Type B pancreatic cell (in vitro differentiated cells): ENCODE measurements at places on chromosomes 11 and 22.

DNA sequence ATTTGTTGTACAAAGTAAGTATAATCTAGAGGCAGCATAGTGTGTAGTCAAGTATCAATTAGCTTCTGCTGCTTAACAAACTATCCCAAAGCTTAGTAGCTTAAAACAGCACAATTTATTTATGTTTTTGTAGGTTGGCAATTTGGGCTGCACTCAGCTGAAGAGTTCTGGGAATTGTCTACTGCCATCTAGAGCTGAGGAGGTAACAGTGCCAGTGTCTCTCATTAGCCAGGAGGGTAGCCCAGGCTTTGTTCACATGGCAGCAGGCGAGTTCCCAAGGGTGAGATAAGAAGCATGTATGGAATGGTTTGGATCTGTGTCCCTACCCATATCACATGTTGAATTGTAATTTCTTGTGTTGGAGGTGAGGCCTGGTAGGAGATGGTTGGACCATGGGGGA lies 45.8 kb upstream of the SLN start:
- no peak overlapping the region for H3K4me3 ChIP-seq
- H3K27ac ChIP-seq: no peak overlapping the region
- H3K27me3 ChIP-seq: no peaks in the 10 kb centered on the region
- DNase-seq: no peak

DNA sequence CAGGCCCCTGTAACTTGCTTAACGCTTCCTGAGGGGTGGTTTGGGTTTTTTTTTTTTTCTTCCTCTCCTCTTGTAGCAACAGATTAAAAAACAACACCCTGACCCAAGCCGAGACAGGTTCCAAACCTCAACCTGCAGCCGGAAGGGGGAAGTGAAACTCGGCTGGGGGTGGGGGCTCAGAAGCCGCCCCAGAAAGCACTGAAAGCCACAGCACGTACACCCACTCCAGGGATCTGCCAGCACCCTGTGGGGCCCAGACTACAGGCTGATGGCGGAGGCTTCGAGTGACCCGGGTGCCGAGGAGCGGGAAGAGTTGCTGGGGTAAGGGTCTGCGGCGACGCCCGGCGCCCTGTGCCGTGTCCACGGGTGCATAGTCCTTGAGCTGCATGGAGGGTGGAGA lies at the start of gene LSP1:
Gene LSP1, plus strand, starts transcription at position 208 of the 400 bp plus-strand sequence. Its CDS starts 61 bp downstream, at position 269.
- DNase-seq: no peak
- H3K36me3 ChIP-seq: no peaks in the 10 kb centered on the region
- no peak within 1 kb of the TSS for H3K4me3 ChIP-seq

GRCh38 chr11:86473991-86474833 lies 99.5 kb downstream of the CCDC81 start:
- H3K36me3 ChIP-seq: peaks cover 14% of the 10 kb centered on the region
- no peak overlapping the region for H3K27ac ChIP-seq
- H3K27me3 ChIP-seq: no peaks in the 10 kb centered on the region
- no peak for DNase-seq
- peaks cover 15% of the 10 kb centered on the region for H3K4me1 ChIP-seq

DNA sequence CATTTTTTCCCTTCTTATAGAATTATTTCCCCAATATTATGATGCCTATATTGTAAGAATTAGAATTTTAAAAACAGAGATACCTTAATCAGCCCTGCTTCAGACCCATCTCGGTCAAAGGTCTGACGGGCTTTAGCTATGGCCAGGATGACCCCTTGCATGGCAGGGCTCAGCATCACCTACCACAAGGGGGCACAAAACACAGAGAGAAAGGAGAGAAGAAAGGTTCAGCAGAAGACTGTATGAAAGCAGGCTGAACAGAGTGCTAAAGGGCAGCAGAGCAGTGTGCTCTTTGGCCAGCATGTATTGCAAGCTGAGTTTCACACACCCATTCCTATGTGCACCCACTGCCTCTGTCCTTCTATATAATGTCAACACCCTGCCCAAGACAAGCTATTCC lies 26.8 kb downstream of the CLDN25 start:
- H3K27ac ChIP-seq: no peak overlapping the region
- H3K36me3 ChIP-seq: peaks cover 46% of the 10 kb centered on the region
- DNase-seq: no peak
- no peaks in the 10 kb centered on the region for H3K4me1 ChIP-seq
- H3K27me3 ChIP-seq: no peaks in the 10 kb centered on the region

GRCh38 chr22:49163258-49163959 lies 664.3 kb downstream of the BRD1 start:
- no peak overlapping the region for H3K27ac ChIP-seq
- H3K4me3 ChIP-seq: no peak overlapping the region
- no peak for DNase-seq
- peaks cover 10% of the 10 kb centered on the region for H3K27me3 ChIP-seq

- no peak overlapping the region for H3K4me3 ChIP-seq
- no peaks in the 10 kb centered on the region for H3K27me3 ChIP-seq
- no peak overlapping the region for H3K27ac ChIP-seq
- H3K36me3 ChIP-seq: no peaks in the 10 kb centered on the region
- no peak for DNase-seq
- no peaks in the 10 kb centered on the region for H3K4me1 ChIP-seq
These were observed 102.0 kb downstream of the CYP2R1 start for GRCh38 chr11:14789879-14790484.

DNA sequence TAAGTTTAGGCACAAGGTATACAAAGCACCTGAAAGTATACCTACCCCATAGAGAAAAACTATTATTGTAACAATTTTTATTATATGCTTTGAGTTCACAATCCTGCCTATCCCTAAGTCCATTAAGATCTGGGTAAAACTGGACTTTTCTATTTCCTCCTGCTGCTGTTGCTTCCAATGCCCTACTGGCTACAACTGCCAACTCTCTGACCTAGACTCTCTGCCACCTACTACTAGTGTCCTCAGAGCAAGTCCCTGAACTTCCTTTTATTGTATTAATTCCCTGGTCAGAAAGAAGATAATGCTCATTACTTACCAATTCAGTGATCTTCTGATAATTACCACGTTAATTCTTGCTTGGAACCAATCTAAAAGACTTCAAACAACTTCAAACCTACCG lies 70.3 kb downstream of the RBFOX2 start:
- H3K27me3 ChIP-seq: no peaks in the 10 kb centered on the region
- no peak overlapping the region for H3K27ac ChIP-seq
- H3K36me3 ChIP-seq: no peaks in the 10 kb centered on the region
- DNase-seq: no peak
- H3K4me1 ChIP-seq: peaks cover 52% of the 10 kb centered on the region

DNA sequence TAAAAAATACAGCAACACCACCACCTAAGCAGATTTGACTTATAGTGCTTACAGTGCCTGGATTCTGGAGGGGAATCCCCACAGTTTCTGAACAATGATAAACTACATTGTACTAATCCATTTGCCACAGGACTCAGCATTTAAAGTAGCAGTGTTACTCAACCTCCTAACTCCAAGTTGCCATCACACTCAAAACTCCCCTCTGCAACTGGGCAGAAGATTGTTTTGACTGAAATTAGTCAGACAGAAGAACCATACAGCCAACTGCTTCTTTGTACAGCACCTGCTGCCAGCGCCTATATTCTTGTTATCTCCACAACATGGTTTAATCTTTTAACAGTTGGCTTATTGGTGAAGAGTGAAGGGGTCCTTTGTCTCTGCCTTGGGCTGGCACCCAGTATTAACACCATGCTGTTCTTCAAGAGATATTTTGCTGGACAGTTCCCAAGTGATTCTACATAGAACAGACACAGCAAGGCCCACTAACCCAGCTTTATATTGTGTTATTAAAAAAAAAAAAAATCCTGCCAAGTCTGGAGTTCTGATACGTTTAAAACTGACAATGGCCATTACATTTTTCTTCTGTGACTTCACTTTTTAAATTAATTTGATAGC lies 273.2 kb downstream of the DCDC1 start:
- no peaks in the 10 kb centered on the region for H3K36me3 ChIP-seq
- no peaks in the 10 kb centered on the region for H3K4me1 ChIP-seq
- no peaks in the 10 kb centered on the region for H3K27me3 ChIP-seq
- H3K4me3 ChIP-seq: no peak overlapping the region
- no peak overlapping the region for H3K27ac ChIP-seq
- no peak for DNase-seq

- H3K27ac ChIP-seq: no peak overlapping the region
- no peak for DNase-seq
- no peaks in the 10 kb centered on the region for H3K36me3 ChIP-seq
- H3K4me3 ChIP-seq: no peak overlapping the region
- no peaks in the 10 kb centered on the region for H3K27me3 ChIP-seq
These were observed 921.0 kb downstream of the KCNA4 start for GRCh38 chr11:29095821-29096220.

DNA sequence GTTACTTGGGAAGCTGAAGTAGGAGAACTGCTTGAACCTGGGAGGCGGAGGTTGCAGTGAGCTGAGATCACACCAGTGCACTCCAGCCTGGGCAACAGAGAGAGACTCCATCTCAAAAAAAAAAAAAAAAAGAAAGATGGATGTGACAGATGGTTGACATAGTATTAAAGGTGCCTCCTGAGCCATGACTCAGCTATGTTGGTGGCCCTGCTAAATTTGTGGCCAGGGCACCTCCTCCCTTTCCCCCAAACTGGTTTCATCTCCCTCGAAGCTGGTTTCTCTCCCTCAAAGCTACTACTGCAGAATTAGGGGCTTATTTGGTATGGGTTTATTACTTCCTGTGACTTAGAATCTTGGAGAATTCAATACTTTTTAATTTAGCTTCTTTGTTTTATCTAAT lies 31.5 kb downstream of the SDHD start:
- no peak overlapping the region for H3K4me3 ChIP-seq
- H3K36me3 ChIP-seq: peaks cover 7% of the 10 kb centered on the region
- H3K27ac ChIP-seq: no peak overlapping the region
- no peak for DNase-seq
- H3K27me3 ChIP-seq: no peaks in the 10 kb centered on the region
- no peaks in the 10 kb centered on the region for H3K4me1 ChIP-seq

GRCh38 chr11:113204280-113204679 lies 110.1 kb upstream of the TTC12 start:
- peaks cover 38% of the 10 kb centered on the region for H3K4me1 ChIP-seq
- no peak for DNase-seq
- no peak overlapping the region for H3K27ac ChIP-seq
- H3K27me3 ChIP-seq: no peaks in the 10 kb centered on the region
- H3K4me3 ChIP-seq: no peak overlapping the region
- H3K36me3 ChIP-seq: peaks cover 41% of the 10 kb centered on the region

- H3K27ac ChIP-seq: peak overlapping the region; percentile 6
- no peak overlapping the region for H3K4me3 ChIP-seq
- no peaks in the 10 kb centered on the region for H3K27me3 ChIP-seq
- H3K4me1 ChIP-seq: peaks cover 48% of the 10 kb centered on the region
- DNase-seq: no peak
- no peaks in the 10 kb centered on the region for H3K36me3 ChIP-seq
These were observed 42.9 kb downstream of the ABTB2 start for GRCh38 chr11:34314936-34315335.
